ENCODE measurements at places on chromosomes 5 and 9. TPM values are rescaled to one million over a fixed set of nuclear protein-coding genes. Genes with fewer than 3 reads are reported as not detected.

The FOXD4L3 gene
- not detected for total RNA-seq

The SPINK1 gene
- 3.8 TPM for total RNA-seq

The IL13 gene
- total RNA-seq: not detected

The FOXD4 gene
- 0.07 TPM for total RNA-seq

The IL5 gene
- total RNA-seq: not detected

The C5orf52 gene
- not detected for total RNA-seq

The SELENOP gene
- 2.1 TPM for total RNA-seq

The ANKRD31 gene
- total RNA-seq: 0.12 TPM

The PRDM9 gene
- not detected for total RNA-seq

The ABLIM3 gene
- total RNA-seq: 15.6 TPM

The SPATA31E1 gene
- not detected for total RNA-seq

The RASEF gene
- total RNA-seq: 11.6 TPM
